NCI-H1092 (cell line): ENCODE measurements at places on chromosomes 5 and 9.

DNA sequence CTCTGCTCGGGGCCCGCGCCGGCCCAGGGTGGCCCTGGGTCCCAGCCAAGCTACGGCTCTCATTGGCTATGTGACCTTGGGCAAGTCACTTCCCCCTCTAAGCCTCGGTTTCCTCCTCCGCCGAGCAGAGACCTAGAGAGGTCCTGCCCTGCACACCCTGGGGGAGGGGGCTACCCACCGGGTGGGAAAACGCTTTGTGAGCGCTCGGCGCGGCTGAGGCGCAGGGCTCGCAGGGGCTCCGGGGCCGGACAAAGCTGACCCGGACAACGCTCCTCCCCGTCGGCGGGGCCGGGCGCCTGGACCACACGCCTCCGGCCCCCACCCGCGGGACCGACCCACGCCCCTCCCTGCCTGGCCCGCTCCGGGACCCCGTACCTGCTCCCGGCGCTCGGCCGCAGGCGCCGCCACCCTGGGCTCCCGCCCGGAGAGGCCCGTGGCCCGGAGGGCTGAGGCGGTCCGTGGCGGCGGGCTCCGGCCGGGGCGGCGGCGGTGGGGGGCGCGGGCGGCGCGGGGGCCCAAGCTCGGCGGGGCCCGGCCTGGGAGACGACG, 85.7 kb upstream of the MELK start:
- DNase-seq, result no peak

- no peak for DNase-seq
Observed at GRCh38 chr9:122020398-122020797, 72.7 kb downstream of the TTLL11 start.

DNA sequence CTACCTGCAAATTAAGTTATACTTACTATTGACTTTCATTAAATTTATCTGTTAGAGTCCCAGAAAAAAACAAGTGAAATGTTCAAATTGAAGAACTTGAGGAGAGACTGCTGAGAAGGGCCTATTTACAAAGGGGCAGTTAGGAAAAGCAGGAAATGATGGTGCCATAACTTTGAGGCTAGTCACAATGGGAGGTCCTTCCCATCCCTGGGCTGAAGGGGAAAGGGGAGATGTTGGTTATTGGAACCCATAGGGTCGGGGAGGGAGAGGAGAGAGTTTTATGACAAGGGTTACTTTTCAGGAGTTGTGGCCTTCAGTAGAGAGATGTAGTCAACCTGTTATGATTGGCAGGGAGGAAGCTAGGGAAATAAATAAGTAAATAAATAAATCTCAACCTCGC, 169.1 kb downstream of the DMRT2 start:
- DNase-seq, result no peak

GRCh38 chr9:2281031-2281802, 266.1 kb downstream of the SMARCA2 start:
- DNase-seq, result no peak

GRCh38 chr9:99387431-99387830, 165.3 kb downstream of the SEC61B start:
- no peak for DNase-seq

DNA sequence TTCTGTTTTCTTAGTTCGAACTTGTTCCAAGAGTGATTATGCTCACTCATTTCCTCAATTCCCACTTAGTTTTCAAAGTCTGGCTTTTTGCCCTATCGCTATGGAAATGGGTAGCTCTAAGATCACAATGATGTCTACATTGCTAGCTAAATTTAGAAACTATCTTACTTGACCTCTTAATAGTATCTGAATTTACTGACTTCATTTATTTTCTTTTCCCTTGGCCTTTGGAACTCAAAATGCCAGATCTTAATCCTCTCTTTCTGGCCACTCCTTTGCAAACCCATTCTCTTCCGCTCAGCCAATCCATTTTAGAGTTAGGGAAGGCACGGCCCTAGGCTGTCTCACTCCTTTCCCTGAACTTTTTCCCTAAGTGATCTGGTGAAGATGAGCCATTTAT, 137.0 kb downstream of the FER start:
- no peak for DNase-seq
